Activated naive CD8-positive, alpha-beta T cell treated with anti-CD3 and anti-CD28 coated beads, Interleukin-2, amount 50 U/mL, for 16 hours (primary cell): ENCODE measurements at places on chromosomes 11 and 22.

- no peak for DNase-seq
These were observed 2.5 kb upstream of the RCN1 start for GRCh38 chr11:32088117-32088941.

- DNase-seq: no peak
These were observed 490.1 kb downstream of the OPCML start for GRCh38 chr11:133041928-133042882.

DNA sequence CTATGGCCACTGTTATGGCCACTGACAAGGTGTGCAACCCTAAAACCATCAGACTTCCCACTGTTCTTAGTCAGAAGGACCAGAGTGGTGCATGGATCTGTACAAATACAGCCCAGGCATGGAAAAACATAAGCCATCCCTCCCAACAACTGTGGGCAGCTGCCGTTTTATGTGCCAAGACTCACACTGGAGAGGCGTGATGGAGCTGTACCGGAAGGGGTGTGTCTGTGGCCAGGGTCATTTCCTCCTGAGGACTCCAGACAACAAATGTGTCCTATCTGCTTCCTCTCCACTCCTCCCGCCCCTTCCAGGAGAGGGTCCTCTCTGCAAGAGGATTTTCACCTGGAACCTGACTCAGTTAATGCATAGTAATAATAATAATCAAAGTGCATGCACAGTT lies 29.5 kb downstream of the KCNJ1 start:
- no peak for DNase-seq

GRCh38 chr11:17117262-17117661 lies 39.8 kb upstream of the RPS13 start:
- DNase-seq: no peak

DNA sequence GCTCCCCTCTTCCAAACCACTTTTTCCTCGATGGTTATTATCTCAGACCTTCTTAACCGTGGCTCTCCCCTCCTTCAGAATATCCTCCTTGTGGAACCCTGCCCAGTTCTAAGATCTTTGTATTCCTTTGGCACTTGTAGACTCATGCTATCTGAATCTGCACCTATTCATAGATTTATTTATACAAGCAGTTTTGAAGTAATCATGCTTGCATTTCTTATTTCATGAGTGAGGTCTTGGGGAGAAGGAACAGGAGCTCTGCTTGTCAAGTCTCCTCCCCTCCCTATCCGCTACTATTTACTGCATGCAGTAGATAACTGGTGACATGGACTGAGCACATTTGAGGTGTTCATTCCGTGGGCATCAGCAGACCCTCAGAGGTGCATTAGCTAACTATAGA lies 5.4 kb upstream of the MADD start:
- no peak for DNase-seq

DNA sequence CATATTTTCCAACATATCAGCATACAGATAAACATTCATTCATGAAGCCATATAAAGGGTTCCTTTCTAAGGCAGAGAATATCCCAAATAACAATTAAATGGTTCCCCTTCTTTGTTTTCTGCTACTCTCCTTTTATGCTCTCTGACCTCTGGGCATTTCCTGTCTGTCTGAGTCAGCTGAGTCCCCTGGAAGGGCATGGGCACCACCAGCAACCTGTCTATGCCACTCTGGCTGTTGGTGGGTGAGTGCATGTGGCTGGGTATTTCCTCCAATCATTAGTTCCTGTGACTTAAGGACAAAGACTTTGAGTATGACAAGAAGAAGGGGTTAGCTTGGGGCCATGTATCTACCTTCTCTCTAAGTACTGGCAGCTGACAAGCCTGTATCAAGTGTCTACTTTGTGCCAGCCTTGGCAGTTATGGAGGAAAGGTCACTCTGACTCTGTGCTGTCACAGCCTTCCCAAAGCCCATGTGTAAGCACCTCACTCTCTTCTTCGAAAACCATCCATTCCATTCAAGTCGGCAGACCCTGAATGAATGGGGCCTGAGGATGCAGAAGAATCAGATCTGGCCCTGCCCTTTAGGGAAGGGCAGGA lies 86.3 kb upstream of the PHOX2A start:
- no peak for DNase-seq

- no peak for DNase-seq
These were observed 22.7 kb downstream of the EFCAB6 start for GRCh38 chr22:43789452-43789851.

DNA sequence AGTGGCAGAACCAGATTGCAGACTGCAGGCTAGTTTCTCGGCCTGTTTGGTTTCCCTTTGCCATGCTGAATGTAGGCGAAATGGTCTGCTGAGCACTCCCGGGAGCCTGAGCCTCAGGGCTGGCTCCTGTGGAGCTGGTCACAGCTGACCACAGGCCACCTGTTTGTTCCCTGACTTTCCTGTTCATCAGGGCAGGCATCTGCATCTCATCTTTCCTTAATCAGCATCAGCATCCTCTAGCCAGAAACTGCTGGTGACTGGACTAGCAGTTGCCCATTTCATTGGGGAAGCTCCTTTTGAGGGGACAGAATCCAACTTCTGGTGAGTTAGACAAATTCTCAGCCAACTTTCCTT lies 20.2 kb upstream of the C11orf96 start:
- no peak for DNase-seq

- DNase-seq: no peak
These were observed 14.1 kb upstream of the CRKL start for GRCh38 chr22:20903093-20903492.

DNA sequence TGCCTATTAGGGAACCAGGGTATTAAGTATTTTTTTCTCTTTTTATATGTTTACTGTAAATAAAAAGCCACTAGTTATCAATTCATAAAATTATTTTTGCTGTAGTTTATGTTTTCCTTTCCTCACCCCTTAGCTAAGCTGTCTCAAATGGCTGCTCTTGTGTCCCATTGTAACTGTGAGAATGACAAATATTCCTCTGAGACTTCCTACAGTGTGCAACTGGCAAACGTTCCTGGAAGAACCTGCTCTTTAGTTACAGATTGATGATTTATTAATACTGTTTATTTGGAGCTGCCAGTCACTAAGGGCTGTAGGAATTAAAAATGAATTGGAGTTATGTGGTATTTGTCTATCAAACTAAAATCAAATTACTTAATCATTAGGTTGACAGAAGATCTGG lies 675.4 kb upstream of the ARHGAP42 start:
- no peak for DNase-seq

DNA sequence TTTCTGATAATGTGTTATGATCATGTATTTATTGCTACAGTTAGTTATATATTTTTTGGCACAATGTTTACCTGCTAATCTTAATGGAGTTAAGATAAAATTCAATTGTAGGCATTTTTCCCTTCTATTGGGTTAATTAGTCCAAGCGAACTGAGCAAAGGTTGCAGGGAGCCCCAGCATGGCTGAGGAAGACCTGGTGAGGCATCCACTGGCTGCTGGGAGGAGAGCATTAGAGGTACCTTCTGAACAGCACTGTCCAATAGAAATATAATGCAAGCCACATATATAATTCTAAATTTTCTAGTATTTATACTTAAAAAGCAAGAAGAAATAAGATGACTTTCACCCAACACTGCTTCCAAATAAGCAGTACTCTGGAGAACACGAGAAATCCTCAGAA lies 689 bp upstream of the TMEM126A start:
- no peak for DNase-seq

- DNase-seq: no peak
These were observed 21.8 kb upstream of the SLC25A18 start for GRCh38 chr22:17541476-17541875.

DNA sequence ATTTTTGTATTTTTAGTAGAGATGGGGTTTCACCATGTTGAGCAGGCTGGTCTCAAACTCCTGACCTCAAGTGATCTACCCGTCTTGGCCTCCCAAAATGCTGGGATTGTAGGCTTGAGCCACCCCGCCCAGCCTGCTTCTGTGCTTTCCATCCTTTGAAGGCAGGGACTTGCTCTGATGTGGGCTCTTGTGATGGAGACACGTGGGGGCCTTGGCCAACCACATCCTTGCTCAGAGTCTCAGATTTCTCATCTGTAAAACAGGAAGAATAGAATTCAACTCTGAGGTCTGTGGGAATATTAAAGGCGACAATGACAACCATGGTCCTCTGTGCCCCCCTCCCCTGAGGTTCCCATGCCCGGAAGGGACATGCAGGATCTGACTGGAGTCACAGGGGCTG lies 3.8 kb upstream of the GGA1 start:
- no peak for DNase-seq

- DNase-seq: no peak
These were observed 111.2 kb downstream of the PTPRJ start for GRCh38 chr11:48091426-48092102.

- no peak for DNase-seq
These were observed 28.6 kb upstream of the ELFN2 start for GRCh38 chr22:37455896-37456295.

DNA sequence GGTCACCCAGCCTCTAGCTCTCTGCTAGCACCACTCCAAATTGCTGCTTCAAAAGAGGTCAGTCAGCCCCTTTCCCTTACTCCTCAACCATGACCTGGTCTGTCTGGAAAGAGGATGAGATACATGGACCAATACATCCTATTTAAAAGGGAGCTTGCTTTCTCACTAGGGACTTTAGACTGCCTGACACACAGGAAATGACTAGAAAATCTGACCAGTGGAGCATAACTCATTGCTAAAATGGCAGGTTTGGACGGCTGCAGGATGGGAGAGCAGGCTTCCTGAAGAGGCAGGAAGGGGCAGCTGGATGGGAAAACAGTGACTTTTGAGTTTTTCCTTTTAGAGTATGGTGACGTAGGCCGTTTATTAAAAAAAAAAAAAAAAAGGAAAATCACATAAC lies 25.3 kb downstream of the STIM1 start:
- no peak for DNase-seq

DNA sequence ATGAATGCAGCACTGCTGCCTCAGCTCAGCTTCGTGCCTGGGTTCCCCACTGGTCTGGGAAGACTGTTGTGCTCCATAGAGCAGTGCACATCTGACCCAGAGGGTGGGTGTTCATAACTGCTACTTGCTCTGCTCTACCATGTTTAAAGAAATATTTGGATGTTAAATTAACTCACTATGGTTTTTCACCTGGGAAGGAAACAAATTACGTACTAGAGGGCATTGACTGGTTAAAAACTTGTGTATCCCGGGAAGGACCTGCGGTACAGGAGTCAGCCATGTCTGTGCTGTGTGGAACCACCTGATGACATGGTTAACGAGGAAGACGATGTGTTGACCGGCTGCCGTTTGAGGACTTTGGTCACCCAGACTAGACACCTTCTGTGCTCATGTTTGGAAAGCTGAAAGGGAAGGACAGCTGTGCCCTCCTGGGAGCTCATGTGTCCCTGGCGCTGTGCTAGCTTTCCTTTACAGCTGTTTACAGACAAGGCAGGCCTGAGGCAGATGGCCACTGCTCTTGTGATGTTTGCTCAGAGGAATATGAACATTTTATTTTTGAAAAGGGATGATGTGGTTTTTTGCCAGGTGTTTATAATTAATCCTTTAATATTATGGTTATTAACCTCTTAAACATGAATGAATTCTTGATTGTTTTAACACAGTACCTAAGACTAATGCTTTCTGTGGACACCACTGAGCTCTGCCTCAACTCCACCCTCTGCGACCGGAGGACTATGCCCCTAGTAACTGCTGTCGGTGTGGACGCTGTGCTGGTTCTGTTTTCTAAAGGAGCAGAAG lies 14.3 kb upstream of the AIFM3 start:
- DNase-seq: no peak

DNA sequence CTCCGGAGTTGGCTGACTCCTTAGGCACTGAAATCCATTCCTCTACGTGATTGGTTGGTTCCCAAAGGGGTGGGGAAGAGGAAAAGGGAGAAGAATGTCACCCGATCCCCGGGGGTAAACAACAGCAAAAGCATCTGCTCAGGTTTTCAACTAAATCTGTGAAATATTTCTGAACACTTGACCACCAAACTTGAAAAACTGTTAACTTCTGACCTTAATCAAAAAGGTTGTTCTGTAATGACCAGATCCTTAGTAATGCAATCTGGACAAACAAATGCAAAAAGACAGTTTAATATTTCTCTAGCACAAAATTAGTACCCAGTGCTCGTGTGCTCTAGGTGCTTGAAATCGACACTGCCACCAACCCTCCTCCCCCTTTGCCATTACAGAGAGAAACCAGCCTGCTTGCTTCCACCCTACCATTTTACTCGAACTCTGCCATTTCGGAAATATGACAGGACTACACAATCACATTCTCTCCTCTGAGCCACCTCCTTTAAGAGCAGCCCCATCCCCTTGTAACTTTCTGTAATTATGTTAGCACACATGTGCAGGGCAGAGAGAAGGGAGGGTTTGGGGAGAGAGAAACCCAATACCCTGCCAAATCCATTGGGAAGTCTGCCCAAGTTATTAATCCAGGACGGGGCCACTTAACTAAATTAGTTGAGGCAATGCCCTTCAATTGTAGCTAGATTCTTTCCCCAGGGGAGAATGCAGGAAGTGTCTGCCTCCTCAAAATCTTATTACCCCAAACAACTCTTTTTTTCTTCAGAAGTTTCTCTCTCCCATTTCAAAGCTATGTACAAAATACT lies 113.8 kb downstream of the RBFOX2 start:
- no peak for DNase-seq

GRCh38 chr11:130763087-130763980 lies 152.9 kb downstream of the SNX19 start:
- DNase-seq: no peak

DNA sequence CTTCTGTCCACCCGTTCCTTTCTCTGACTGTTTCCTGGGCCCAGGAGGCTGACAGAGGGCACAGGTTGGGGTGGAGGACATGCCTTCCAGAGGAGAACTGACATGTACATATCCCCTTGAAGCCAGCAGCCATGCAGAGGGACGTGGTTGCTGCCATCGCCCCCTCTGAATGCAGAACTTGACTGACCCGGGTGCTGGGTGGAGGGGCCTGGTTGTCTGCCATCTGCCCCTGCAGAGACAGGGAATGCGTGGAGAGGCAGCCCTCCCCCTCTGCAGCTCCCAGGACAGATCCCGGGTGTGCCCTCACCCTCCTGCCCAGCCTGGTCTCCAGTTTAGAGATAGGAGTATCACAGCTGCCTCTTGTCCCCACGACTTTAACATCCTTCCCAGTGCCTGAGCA lies 383.0 kb upstream of the B3GAT1 start:
- DNase-seq: no peak

- DNase-seq: no peak
These were observed 127.4 kb downstream of the SLC17A6 start for GRCh38 chr11:22465620-22466019.

GRCh38 chr11:9059406-9059805 lies 32.0 kb downstream of the SCUBE2 start:
- no peak for DNase-seq

DNA sequence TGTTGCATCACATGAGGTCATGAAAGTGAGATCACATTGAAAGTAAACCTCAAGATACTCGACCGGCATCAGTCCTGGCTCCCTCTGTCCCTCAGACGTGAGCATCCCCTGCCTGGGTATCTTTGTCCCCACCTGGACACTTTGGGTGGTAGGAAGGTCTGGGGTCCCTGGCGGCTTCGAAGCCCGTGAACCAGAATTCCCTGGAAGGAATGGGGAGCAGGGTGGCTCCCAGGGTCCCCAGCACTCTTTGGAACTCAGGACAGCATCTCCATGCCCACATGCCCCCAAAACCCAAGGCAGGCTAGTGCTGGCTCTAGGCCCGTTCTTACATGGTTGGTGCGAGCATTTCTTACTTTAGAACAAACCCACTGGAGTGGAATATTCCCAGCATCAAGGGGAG lies 7.5 kb downstream of the DERL3 start:
- no peak for DNase-seq
